ENCODE measurements at places on chromosomes 7 and 10.

GRCh38 chr7:133702078-133702477 lies 425.1 kb upstream of the LRGUK start:
- no peak for DNase-seq

- no peak for DNase-seq
Observed at GRCh38 chr10:87593702-87594101, 66.0 kb upstream of the PAPSS2 start.

- no peak for DNase-seq
Observed at GRCh38 chr7:96178581-96178980, 143.3 kb downstream of the SLC25A13 start.

- no peak for DNase-seq
Observed at GRCh38 chr7:110646804-110647203, 444.1 kb upstream of the LRRN3 start.

DNA sequence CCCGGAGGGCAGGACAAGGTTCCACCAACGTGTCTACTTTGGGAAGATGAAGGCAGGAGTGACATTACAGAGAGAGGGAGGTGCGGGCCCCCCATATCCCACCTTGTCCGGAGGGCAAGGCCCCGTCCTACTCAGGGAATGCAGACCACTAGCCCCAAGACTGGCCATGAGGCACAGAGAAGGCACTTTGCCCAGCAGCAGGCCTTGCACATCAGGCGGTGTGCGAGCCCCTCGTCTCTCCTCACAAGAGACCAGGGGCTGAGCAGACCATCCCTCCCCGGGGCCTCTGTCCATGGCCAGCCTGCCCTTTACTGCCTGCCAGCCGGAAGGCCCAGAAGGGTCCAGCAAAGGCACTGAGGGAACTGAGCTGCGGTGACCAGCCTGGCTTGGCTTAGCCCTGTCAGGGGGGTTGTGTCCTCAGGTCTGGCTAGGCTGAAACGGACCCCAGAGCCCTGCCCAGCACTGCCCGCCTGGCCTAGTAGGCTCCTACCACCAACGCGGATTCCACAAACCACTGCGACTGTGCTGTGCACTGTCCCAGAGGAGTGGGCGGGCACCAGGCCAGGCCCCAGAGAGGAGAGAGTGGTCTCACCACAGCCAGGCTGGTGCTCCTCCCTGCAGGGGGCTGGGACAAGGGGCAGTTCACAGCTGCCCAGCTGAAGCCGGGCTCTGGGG lies 16.7 kb downstream of the CAMK2B start:
- DNase-seq: no peak

DNA sequence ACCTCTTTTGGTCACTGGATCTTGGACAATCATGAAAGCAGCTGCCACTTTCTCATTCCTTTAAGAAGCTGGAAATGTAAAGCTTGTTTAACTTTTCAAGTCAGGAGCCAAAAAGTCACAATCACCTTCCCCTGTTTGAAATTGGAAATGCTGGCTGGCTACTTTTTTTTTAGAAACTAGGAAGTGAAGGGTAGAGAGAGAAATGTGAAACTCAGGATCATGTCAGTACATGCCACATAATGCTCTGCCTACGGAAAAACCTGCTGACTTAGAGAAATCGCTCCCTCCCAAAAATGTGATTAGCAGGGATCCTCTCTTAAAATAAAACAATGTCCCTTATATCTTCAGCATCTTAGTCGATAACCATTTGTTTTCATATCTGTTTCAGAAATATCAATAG lies 188.4 kb upstream of the C7orf33 start:
- DNase-seq: no peak

- DNase-seq: no peak
Observed at GRCh38 chr10:30748152-30748973, 118.8 kb upstream of the LYZL2 start.

- no peak for DNase-seq
Observed at GRCh38 chr7:66167773-66168387, 37.3 kb upstream of the TPST1 start.

- DNase-seq: no peak
Observed at GRCh38 chr10:118027397-118027796, 19.3 kb downstream of the RAB11FIP2 start.

DNA sequence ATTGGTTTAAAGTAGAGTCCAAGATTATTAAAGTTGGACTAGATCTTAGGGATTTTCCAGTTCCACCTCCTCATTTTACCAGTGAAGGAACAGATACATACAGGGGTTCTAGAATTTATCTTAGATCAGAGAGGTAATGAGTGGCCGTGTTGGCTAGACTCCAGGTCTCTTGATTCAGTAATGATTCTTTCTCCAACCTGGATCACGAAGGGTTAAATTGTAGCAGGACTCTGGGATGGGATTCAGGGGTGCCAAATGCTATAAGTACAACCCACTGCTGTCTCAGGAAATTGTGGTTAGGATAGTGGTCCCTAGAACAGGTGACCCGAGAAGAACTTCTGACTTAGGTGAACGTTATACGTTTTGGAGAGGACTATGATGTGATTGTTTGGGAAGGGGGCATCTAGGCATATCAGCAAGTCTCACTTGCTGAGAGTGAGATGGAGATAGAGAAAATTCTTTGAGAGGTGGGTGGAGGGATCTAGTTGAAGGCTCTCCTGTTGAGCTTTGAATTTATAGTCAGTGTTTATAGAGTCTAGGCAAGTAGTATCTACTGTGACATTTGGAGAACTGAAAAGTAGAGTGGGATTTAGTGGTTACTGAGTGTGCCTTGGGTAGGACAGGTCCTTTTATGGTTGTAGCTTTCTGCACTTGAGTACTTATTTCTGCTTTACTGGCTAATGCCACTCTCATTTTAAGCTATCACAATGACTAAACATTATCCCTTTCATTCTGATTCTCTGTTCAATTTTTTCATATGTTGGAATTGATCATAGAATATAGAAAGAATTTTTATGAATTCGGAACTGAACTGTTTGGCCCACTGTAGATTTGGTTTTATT lies 58.3 kb downstream of the ST7 start:
- no peak for DNase-seq

DNA sequence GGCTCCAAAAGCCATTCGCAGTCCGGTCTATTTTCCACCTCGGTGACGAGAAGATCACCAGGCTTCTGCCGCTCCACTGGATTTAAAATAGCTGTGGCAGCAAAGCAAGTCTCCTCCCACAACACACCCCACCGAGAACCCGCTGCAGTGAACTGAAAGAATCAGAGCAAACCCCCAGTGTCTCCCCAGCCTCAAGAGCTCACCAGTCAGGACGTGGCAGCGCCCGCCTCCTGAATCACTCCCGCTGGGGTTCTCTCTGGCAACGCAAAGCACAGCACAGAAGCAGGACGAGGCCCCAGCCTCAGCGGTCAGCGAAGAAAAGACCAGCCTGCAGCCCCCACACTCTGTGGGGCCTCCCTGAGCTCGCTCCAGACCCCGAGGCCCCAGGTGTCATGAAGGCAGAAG lies 126.1 kb upstream of the PPP2R2D start:
- DNase-seq: no peak

- DNase-seq: no peak
Observed at GRCh38 chr10:113322843-113323242, 230.0 kb upstream of the HABP2 start.

DNA sequence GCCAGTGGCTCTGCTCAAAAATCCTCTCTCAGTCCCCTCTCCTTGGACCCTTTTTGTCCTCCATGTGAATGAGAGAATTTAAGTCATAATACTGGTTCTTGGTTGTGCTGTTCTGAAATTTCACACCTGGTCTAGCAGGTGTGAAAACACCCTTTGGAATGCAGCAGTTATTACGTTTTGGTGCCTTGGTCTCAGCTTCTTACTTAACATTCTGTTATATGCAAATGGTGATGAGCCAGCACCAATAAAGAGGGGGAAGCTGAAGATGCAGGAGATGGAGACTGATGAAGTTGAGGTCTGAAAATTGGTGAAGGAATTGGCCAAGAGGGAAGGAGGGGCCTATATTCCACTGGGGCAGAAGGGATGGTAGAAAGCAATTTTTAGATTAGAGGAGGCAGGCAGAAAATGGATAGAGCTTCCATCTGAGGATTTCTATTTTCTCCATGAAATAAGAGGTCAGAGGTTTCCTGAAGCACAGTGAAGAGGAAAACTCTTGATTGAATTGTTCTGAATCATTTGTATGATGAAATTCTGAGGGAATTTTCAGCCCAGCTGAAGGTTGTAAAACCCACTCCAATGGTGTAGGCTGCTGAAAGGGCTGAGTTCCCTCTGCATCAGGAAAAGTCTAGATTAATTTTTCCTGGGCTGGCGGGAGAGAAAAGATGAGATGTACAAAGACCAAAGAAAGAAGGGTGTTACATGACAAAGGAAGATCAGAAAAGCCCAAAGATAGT lies 94.0 kb upstream of the FAM180A start:
- no peak for DNase-seq

DNA sequence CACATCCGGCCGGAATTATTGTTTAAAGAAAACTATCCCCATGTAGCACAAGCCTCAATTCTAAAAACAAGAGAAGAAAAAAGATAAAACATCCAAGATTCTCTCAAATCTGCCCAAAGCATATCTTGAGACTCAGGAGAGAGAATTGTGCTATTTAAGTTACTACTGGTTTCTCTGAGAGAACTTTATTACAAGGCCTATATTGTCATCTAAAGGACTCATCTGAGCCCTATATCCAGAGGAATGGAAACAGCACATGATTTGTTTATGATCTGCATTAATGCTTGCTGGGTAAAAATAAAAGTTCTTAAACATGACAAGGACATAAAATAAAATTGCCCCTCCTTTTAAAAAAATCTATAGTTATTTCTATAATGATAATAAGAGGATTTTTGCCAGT lies 25.0 kb downstream of the LRRN3 start:
- DNase-seq: no peak

All from stimulated activated naive CD8-positive, alpha-beta T cell treated with anti-CD3 and anti-CD28 coated beads, Interleukin-15, amount 100 ng/mL, for 72 hours (primary cell).